ENCODE measurements at places on chromosomes 7 and 10.

DNA sequence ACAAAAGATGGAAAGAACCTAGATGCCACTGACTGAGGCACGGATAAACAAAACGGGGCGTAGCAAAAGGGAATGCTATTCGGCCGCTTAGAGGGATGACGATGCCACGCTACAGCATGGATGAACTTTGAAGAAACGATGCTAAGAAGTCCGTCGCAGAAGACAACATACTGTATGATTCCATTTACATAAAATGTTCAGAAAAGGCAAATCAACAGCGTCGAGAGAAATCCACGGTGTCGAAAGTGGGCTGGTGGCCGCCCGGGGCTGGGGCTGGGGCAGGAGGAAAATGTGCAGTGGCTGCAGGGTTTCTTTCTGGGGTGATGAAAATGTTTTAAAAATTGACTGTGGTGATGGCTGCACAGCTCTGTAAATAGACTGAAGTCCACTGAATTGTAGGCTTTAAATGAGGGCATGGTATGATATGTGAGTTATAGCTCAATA is 24.1 kb downstream of the GNA12 start:
- no peak for DNase-seq

GRCh38 chr7:50620433-50620832 is 55.2 kb upstream of the DDC start:
- DNase-seq: no peak

DNA sequence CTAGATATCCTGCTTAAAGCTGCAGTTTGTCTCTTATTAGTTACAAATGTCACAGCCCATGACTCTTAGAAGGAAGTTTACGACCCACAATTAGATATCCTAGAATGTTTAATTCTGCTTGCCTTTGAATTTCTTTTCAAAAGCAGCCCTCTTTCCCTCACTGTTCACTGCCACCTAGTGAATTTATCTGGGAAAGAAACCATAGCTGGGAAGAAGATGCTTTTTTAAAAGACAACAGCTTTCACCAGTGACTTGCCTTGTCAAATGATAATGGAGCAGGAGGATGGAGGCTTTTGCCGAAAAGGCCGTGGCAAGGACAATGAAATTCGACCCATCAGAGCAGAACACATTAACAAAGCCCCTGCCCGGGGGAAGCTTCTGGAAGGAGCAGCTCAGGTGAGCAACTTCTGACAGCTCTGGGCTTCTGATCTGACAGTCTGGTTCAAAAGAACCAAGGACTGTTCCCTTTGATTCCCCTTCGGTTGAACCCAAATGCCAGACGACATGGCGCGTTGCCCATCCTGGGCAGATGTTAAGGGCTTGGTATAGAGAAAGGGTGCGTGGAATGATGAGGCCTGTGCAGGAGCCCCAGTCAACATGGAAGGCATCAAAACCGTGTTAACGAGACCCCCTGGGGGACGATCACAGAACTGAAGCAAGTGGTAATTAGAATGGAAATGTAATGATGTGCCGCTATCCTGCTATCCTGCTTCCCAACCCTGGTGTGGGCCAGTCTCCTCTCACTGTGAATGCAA is 236.8 kb downstream of the FRMD4A start:
- no peak for DNase-seq

DNA sequence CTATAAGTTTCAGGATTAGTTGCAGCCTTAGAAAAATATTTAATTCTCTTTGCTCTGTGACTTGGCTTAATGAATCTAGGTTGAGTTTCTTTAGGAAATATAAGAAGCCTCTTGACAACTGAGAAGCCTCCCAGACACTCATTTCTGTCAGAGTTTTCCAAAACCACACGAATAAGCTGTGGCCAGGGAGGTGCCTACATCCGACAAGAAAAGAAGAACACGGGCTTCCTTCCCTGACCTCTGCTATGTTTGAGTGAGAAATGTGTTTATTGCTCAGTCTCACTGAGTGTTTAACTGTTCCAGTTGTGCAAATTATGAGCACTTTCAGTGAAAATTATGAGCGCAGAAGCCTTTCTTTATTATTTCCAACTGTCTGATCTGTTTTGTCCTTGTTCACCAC is 105.0 kb downstream of the TRIL start:
- no peak for DNase-seq

DNA sequence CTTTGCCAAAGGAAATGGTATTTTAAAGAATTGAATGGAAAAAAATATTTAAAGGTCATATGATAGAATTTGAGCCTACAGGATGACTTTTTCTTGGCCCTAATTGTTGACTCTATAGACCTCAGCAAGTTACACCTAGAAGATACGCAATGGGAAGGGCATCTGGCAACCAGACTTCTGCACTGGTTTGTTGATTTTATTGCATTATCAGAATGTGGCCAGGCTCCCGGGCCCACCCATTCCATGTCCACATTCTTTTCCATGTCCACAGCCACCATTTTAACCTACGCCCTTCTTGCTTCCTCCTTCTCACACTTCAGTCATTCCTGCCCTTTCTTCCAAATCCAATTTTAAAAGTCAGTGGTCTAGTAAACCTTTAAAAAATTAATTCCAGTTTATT is 738.4 kb downstream of the SUGCT start:
- no peak for DNase-seq

DNA sequence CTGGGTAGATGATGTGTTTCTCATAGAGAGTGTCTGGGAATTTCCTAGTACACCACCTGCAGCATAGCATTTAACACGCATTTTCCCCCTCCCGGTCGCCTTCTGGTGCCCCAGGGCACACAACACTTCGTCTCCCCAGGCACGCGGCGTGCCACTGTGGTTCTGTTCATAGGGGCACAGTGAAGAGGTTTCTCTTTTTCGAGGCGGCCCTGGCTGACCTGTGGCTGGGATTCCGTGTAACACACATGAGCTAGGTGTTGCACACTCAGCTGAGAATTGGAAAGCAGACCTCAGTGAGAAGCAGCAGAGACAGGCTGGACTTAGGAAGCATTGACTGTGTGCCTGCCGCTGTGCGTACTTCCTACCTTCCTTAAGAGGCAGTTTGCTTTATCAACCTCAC is 214.3 kb upstream of the SHH start:
- DNase-seq: no peak

DNA sequence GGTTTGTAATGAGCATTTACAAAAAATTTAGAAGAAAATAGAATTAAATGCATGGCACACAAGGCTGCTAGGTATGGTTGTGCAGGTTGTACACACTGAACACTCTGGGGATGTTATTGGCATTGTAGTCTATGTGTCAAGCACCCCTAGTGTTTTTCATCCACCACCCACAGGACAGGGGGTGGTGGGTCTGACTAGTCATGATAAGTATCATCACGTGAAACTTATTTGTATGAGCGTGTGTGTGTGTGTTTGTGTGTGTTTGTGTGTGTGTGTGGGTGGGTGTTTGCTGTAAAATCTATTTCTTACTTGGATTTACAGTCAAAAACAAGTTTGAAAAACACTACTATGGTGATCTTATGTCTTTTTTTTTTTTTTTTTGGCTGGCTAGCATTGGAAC is 66.5 kb downstream of the MAP3K8 start:
- no peak for DNase-seq

DNA sequence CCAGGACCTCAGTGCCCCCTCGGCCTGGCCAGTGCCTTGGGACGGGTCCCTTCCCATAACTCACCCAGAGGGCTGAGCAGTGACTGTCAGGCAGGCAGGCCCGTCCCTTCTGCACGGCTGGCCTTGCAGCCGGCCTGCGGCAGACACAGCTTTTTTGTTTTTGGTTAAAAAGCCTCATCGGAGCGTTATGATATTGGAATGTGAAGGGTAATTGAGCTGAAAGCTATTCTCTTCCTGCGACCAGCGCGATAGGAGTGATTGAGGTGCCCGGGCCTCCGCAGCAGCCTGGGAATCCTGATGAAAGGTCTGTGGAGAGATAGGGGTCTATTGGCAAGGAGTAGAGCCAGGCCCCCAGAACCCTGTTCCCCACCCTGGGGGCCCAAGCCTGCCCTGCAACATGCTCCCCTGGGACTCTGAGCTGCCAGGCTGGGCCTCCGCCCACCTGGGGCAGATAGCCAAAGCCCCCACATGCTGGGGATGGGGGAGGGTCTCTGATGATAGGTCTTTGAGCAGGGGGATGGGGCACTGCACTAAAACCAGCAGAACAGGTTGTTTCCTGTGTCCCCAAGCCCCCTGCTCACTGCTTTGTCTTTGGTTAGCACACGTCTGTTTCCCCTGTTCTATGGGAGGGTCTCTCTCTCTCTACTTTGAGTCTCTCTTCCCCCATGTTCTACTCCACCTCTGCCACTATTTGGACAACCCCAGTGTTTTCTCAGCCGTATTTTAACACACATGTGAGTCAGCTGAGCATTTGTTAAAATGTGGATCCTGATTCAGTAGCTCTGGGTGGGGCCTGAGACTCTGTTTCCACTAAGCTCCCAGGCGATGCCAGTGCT is 131.9 kb downstream of the CDH23 start:
- no peak for DNase-seq

- DNase-seq: no peak
These were observed 222.9 kb upstream of the SH2B2 start for GRCh38 chr7:102063690-102064180.

DNA sequence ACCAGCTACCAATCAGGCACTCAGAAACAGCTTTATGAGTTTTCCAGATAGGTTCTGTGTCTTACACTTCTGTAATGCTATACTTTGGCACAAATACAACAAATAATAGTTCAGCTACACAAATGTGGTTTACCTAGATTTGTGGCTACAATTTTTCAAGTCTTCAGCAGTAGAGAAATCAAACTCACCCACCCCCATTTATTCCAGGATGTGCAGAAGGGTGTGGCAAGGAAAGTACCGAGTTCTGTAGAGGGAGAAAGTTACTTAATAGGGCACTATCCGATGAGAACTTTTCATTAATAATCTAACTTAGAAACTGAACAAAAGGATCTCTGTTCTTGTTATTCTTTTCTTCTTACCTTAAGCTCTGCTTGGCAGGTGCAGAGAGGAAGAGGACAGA is 30.3 kb upstream of the ATP6V0A4 start:
- no peak for DNase-seq

- no peak for DNase-seq
These were observed 423.5 kb downstream of the ANKRD7 start for GRCh38 chr7:118648002-118648401.

- DNase-seq: no peak
These were observed 910 bp downstream of the WIPF3 start for GRCh38 chr7:29806995-29807841.

DNA sequence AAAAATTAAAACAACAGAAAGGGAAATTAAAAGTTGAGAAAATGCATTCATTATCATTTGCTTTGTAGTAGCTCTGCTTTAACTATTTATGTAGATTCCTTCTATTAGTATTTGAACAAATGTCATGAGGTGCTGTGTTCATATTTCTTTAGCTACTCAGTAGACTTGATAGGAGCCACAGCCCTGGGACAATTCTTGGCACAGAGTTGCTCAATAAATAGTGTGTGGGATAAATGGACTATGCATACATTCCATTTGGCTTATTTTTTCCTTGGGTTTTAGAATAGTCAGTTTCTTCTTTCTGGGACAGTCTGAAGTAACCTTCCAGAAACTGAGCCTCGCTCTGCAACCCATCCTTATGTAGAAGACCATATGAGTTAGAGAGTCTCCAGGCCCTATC is 13.4 kb downstream of the RPP30 start:
- no peak for DNase-seq

- no peak for DNase-seq
These were observed 1.4 kb downstream of the CCNJ start for GRCh38 chr10:96044736-96045135.

Data from NCI-H1930 (cell line).